Jurkat, Clone E6-1 (cell line): ENCODE measurements at places on chromosomes 6 and 20.

DNA sequence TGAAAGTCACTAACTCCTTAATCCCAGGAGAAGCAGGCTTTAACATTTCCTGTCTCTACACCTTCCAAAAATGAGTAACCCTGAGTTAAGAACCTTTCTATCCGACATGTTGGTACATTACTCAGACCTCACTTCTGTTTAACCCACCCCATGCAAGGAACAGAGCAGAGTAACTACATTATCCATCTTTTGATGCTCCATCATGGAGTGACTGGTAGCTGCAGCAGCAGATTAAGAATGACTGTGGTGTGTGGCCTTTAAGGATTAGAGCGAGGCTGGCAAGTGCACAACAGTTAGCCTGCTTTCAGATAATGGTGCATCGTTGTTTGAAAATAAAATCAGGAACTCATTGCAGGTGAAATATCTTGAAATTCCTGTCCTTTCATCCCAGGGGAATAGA lies 2.0 kb downstream of the TRAF3IP2 start:
- no peak for DNase-seq

- peak; percentile 33 for DNase-seq
These were observed 33.1 kb upstream of the LCA5 start for GRCh38 chr6:79570129-79571029.

GRCh38 chr6:31541059-31541657 lies 645 bp downstream of the DDX39B start:
- DNase-seq, result peak; percentile 49

GRCh38 chr20:59354460-59354859 lies 54.0 kb downstream of the EDN3 start:
- DNase-seq, result no peak

DNA sequence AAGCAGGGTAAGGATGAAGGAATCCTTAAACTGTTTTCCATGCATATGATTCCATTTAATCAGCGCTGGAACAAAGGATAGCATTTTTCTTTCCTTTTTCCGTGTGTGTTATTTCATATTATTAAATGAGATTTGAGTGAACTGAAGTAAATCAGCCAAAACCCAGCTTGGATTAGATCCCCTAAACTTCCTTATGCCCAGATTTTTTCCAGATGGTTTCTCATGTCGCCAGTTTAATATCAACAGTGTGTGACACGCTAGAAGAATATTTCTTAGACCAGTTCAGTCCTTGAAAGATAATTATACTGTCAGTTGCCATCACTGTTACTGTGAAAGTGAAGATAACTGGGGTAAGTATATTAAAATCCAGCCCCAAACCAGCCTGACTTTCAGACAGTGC lies 1009.4 kb downstream of the KIF16B start:
- no peak for DNase-seq
